ENCODE measurements at places on chromosomes 6 and 20.

DNA sequence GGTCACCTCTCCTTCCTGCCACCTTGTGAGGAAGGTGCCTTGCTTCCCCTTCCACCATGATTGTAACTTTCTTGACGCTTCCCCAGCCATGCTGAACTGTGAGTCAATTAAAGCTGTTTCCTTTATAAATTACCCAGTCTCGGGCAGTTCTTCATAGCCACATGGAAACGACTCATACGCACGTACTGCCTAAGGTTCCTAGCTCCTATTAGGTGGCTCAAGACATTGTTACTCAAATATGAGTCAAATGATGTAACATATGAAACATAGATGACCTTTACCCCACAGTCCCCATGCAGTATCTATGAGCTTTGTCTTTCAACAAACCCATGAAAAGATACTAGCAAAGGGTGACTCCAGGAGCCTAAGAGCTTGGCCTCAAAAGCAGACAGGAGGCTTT, 98.3 kb downstream of the SIM1 start:
- DNase-seq: no peak

- DNase-seq: no peak
These were observed 37.1 kb upstream of the PROKR2 start for GRCh38 chr20:5353624-5354496.

DNA sequence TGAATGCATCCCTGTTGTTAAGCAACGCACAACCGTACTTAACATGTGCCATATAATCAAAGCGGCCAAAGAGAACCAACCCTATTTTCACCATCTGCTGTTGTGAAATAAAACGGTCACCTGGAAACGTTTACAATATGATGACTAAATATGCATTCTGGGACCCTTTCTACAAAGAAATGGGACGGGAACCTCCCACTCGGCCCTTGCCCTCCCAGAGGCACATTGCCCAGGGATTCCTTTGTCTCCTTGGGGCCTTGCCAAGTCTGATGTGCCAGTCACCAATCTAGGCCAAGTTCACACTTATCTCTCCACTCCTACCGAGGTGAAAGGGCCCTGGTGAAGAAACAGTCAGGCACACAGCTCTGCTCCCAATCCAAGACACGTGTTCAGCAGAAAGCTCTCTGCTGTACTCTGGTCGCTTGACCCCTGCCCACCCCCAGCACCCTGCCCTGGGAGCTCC, 427.4 kb upstream of the JARID2 start:
- DNase-seq: no peak

DNA sequence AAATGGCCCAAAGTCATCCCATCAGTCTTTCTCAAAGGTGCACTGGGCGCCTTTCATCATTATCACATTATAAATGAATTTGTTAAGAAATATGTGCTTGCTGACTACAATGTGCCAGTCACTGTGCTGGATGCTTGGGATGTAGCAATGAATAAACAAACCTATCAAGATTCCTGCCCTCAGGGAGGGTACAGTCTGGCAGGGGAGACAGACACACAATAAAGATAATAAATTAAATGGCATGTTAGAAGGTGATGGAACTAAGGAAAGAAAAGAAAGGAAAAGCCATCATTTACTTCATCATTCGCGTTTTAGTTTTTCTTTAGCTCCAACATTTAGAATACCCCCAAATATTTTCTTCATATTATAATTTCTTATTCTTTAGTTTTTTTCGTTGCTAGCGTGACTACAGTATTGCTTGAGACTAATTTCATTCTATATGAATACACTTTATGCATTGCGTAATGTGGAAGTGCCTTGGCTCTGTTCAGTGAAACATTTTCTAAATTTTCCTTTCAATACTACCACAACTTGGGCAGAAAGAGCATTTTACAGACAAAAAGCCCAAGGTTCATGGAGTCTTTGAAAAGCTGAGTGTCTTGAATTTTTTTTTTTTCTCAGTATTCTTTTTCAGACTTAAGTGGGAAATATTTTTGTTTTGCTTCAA, 48.7 kb upstream of the CITED2 start:
- no peak for DNase-seq

DNA sequence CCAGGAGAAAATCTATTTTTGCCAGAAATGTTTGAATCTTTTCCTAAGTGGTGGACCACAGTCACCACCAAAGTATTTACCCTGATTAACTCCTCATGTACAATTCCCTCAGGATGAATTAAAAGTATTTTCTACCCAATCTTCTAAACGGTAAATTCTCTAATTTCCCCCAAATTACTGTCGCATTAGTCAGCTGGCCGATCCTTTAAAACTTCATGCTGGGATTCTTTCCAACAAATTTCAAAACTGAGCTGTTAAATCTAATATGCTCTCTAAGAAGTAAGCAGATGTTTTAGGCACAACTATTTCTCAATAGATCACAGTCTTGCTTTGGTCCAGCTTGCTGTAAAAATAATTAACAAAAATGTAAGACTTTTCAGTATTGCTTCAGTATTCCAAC, 447.2 kb downstream of the FRK start:
- no peak for DNase-seq

DNA sequence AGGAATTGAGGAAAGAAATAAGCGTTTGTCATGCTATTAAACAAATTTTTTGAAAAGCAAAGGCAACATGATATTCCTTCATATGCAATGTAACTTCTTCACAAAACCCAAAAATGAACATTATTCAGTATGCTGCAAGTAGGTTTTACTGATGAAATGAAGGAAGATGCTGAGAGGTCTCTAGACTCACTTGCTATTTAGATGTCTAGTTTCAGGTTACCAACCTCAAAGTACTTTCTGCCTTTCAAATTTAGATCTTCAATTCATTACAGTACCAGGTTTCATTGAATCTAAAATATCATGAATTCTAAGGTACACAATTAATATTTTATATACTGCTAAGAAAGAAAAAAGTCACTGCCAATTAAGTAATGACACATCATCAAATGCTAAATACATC, 39.9 kb downstream of the MYO6 start:
- no peak for DNase-seq

DNA sequence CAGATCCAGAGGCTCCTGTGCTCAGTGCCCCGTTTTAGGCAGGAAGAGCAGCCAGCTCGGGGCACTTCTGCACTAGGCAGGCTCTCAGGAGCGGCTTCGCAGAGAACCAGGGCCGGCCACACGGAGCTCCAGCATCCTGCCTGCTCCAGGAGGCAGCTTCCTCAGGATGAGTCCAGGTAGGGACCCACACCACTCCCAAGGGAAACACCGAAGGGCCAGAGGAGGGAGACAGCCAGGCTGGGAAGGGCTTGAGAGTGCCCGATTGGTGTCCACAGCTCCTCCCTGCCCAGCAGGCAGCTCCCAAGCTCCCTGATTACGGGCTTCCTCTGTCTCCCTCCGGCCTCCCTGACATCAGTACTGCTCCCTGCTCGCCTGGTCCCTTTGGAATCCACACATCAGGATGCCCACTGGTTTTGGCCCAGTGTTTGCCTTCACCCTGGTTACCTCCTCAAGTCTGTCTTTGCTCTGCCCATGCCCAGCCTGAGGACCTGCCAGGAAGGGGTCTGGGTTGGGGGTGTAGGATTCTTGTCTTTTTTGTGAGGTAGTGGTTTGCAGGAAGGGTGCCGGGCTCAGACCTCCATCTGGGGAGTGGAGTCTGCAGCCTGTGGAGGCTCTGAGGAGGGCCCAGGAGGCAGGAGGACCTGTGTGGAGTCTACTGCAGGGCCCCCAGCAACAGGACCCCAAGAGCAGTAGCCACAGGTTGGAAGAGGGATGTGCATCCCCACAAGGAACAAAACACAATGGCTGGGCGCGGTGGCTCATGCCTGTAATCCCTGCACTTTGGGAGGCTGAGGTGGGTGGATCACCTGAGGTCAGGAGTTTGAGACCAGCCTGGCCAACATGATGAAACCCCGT, 11.2 kb upstream of the PYGB start:
- no peak for DNase-seq

GRCh38 chr20:56724241-56724757, 95.2 kb downstream of the TFAP2C start:
- no peak for DNase-seq

DNA sequence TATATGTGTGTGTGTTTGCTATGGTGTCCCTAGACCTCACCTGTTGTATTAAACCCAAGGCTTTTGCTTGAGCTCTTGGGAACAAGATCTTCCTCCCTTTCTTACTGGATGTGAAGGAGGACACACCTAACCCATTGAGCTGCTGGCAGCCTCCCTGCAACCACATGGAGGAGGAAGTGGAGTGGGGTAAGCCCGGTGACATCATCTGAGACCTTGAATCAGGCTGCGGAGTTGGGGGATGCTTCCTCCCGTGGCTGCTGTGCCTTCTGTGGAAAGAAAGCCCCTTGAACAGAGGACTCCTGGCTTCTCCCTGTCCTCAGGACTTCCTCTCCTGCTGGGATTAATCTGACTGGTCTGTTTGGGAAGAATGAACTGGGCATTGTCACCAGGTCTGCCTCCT, 3.3 kb downstream of the CST11 start:
- no peak for DNase-seq

DNA sequence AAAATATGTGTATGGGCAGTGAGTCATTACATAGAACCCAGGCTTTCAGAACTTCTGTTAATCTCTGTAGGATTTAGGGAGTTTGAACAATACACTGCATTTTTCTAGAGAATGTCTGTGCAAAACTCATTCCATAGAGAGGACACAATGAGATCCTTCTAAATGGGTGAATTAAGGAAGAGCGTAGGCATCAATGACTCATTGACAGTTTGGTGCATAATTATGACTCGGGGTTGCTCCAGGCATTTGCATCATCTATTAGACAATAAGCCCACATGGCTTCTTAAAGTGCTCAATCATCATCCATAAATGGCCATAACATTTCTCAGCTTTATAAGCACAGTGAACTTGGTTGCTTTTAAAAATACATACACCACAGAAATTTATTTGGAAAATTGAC, 625.5 kb downstream of the CDH26 start:
- DNase-seq: peak; percentile 99

DNA sequence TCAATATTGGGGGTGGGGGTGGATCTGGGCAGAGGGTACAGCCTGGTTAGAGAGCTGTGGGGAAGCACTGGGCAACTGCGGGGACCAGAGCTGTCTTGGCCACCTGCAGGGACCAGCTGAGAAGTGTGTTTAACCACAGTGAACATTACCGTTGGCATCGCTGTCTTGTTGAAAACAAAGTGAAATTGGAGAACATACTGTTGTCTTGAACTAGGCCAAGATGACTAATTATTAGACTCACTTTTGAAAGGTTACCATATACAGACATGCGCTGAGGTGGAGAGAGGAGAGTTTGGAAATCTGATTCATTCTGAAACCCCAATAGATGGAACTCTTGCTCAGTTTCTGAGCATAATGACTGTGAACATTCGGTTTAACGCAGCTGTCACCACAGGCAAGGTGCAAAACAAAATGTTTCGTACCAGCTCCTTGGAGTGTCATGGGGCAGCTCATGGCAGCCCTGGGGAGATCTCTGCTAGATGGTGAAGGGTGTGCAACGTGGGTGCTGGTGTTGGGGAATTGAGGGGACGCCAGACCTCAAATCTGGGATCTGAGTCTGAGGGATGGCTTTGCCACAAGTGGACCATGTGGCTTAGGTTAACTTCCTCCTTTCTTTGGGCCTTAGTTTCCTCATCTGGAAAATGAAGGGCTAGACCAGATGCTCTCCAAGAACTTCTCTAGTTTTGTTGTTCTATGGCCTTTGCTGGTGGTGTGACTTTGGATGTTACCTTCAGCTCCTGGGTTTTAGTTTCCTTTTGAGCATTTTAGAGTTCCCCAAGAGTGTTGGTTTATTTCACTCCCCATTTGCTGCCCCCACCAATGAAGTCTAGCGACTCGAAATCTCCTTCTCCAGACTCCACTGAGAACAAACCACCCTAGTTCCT, 24.6 kb upstream of the GTSF1L start:
- DNase-seq: no peak

DNA sequence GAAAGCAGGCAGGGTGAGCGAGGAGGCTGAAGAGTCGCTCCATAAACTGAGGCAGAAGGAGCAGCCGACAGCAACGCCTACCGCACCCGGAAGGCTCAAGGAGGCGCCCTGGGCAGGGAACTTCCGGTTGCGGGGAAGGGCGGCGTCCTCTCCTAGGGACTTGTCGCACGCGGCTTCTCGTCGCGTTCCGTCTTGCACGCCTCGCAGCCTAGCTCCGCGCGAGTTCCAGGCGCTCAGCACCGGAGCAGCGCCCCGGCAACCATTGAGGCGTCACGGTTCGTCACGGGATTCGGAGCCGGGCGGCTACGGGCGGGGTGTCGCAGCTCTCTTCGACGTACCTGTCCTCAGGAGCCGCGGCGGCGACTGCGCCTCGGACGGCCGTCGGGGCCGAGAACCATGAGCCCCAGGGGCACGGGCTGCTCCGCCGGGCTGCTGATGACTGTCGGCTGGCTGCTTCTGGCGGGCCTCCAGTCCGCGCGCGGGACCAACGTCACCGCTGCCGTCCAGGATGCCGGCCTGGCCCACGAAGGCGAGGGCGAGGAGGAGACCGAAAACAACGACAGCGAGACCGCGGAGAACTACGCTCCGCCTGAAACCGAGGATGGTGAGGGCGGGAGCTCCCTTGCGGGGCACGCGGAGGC, at the start of gene SPACA1:
Gene SPACA1 (plus strand): TSS at position 332 of the 641 bp plus-strand sequence. CDS start 65 bp downstream, at position 397.
- no peak for DNase-seq

GRCh38 chr20:4457566-4458543, 263.9 kb upstream of the PRND start:
- DNase-seq: no peak

- DNase-seq: no peak
These were observed 4.2 kb downstream of the NKX2-4 start for GRCh38 chr20:21393166-21393565.

DNA sequence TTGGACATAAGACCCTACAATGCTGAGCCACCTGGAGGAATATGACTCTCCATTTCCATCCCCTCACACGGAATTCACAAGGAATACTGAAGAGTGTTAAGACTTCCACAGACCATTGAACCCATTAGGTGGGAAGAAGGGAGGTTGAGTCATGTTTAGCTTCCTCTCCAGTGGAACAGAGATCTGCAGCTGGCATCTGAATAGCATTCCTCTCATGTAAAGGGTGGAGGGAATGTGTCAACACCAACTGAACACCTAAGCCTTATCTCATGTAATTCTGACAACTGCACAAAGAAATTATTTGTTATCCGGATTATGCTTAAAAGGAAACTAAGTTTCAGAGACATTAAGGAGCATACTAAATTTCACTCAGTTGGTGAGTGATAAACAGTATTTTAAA, 705.9 kb downstream of the MAFB start:
- no peak for DNase-seq

DNA sequence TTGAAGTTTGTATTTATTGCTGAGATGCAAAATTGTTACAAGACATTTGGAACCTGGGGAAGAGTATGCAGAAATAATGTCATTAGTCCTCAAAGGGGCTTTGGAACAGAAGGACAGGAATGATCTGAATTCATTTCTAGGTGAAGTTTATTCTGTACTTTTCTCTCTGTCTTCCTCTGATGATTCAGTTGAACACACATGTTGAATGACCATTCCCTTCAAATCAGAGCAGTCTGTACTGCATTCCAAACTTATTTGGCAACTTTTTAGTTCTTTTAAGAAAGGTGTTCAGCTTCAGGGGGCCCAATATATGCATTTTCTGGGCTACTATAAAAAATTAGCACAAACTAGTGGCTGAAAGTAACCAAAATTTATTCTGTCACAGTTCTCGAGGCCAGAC, 213.9 kb upstream of the LAMP5 start:
- DNase-seq: no peak

GRCh38 chr6:15090745-15091384, 155.0 kb upstream of the JARID2 start:
- no peak for DNase-seq
